ENCODE measurements at places on chromosomes 11 and 22.

DNA sequence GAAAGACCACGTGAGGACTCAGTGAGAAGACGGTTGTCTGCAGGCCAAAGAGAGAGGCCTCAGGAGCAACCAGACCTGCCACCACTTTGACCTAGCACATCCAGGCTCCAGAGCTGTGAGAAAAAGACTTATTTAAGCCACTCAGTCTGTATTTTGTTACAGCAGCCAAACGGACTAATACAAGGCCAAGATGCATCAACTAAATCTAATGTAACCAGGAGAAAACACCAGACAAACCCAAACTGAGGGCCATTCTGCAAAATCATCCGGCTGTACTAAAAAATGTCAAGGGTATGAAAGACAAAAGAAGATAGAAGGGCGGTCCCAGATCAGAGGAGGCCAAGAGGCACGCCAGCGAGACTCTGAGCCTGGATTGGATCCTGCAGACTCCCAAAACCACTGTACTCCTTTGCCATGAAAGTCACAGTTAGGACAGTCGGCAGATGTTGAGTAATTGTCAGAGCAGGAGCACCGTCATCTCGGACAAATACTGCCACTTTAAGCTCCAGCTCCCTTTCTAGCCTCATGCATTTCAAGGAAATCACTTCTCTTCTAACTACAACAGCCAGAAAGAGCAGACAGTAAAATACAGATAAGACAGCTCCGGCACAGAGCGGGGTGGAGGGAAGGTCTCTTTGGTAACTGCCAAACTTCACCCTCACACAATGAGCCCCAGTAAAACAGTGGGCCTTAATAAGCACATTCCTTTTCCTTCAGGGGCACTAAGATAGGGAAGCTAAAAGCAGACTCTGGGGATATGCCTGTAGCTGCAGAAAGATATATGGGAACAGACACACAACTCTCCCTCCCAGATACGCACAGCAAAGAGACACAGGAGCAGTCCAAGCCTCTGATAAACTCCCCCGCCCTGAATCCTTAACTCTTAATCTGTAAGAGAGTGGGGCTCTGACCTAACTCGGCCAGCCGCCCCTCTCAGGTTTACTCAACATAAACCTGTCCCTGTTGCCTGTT lies 3.5 kb upstream of the ZP1 start:
- no peak for DNase-seq

GRCh38 chr11:22491555-22492225 lies 133.9 kb downstream of the FANCF start:
- no peak for DNase-seq

GRCh38 chr22:29031227-29032011 lies 30.2 kb downstream of the C22orf31 start:
- DNase-seq = peak; percentile 95

DNA sequence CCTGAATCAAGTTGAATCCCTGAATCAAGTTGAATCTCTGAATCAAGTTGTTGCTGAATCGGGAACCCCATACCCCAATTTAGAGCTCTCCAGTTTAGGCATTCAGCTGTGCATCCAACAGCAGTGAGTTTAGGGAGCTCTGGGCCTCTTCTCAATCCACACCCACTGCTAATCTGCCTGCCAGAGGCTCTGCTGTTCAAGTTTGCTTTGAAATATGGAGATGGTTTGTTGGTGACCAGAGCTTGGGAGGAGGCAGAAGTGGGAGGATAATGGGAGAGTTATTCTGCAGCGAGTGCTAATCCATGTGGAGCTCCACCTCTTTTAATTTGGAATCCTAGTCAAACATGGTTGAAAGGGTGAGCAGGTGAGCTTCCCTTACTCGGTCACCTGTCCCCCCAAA lies 22.4 kb downstream of the EHF start:
- DNase-seq = no peak

- DNase-seq = no peak
Measured at GRCh38 chr11:8937159-8937558, 4.4 kb upstream of the C11orf16 start.

- no peak for DNase-seq
Measured at GRCh38 chr11:69051381-69052342, 2.9 kb downstream of the TPCN2 start.

GRCh38 chr11:96328395-96329010 lies 14.5 kb downstream of the MAML2 start:
- DNase-seq = no peak

- no peak for DNase-seq
Measured at GRCh38 chr11:7579361-7579791, 65.6 kb downstream of the PPFIBP2 start.

- no peak for DNase-seq
Measured at GRCh38 chr11:102664001-102664752, 39.0 kb upstream of the MMP20 start.

- DNase-seq = no peak
Measured at GRCh38 chr11:133826866-133827265, 18.4 kb downstream of the SPATA19 start.

DNA sequence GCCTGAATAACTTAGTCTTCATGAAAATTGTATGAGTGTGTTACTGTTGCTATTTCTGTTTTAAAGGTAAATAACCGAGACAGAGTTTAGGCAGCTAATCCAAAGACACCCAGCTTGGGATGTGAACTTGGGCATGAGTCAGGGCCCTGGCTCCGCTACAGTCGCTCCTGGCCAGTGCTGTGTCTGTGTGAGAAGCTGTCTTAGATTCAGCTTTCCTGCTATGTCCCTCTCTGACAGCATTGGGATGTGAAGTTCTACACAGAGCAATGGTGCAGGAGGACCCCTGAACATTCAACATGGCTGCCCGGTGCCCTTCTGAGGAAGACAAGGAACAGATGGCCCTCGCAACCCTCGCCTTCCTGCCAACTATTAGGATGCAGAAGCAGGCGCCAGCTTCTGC lies 49.4 kb downstream of the GALNT18 start:
- DNase-seq = no peak

GRCh38 chr11:5230266-5230665 lies 3.4 kb upstream of the HBB start:
- DNase-seq = no peak
